NK-92 treated with Interleukin-12 subunit alpha and Interleukin-12 subunit beta, amount 100 ng/mL, for 24 hours (cell line): ENCODE measurements at places on chromosomes 12 and 14.

GRCh38 chr12:130263996-130264395, 73.7 kb upstream of the PIWIL1 start:
- DNase-seq = no peak

GRCh38 chr12:11757531-11757930, 108.1 kb downstream of the ETV6 start:
- DNase-seq = no peak

GRCh38 chr12:56785141-56785865, 22.2 kb downstream of the HSD17B6 start:
- no peak for DNase-seq

DNA sequence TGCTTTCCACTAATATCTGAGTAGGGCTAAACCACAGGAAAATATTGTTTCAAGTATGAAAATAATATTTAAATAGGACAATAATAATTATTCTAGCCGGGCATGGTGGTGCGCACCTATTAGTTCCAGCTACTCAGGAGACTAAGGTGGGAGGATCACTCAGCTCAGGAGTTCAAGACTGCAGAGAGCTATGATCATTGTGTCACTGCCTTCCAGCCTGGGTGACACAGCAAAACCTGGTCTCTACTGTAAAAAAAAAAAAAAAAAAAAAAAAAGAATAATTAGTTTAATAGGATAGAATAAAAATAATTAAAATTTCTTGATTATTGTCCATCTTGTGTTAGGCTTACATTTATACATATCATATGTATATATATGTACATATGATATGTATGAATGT, 38.5 kb upstream of the BAZ1A start:
- DNase-seq = no peak

- no peak for DNase-seq
These were observed 198.4 kb upstream of the FOXN3 start for GRCh38 chr14:89615421-89615820.

DNA sequence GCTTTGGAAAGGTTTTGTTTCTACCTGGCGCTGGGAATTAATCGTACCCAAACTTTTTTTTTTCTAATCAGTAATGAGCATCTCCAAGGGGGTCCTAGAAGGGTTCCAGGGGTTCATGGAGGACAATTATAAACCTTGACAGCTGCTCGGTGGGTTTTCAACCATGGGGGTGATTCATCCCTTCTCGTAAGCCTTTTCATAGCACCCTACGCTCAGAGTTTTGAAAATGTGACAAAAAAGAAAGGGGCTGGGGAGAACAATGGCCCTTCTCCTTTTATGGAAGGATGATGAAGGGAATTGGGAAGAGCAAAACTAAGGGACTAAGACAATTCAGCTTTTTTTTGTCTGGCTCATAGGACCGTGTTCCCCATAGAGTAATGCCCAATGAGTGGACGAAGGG, 196.7 kb downstream of the ZFP36L1 start:
- no peak for DNase-seq

DNA sequence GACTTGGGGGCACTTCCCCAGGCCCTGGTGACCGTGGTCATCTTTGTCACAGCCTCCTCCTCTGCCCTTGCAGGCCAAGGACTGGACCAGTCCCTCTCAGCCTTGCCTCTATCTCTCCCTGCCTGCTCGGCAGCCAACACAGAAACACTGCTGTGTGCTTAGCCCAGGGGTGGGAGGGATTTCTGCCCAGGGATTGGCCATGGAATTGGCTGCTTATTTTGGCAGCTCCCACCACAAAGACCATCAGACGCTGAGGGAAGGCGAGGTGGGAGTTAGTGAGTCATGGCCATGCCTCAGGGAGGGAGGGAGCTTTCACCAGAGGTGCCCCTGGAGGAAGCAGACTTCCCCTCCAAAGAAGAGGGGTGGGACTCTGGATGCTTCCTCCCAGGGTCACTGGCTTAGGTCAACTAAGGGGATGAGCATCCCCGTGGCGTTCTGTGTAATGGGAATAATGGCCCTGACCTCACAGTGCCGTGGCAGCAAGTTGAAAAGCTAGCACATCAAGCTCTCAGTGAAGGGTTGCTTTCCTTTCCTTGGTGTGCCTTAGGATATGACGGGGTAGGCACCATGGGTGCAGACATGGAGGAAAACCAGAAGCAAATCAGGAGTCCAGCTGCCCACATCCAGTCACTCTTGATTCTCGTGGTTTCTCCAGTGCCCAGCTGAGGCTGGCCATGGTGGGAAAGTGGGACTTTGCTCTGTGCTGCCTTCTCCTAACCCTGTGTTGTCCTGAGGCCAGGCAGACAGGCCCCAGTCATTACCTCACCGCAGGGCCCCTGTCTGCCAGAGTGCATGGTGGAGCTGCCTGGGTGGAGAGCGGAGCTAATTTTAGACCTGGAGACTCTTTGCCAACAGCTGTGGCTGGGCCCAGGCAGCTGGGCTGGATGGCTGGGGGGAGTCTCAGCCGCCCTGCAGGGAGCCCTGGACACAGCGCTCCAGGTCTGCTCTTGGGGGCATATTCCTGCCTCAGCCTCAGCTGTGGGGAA, 21.4 kb downstream of the B4GALNT3 start:
- DNase-seq = no peak

DNA sequence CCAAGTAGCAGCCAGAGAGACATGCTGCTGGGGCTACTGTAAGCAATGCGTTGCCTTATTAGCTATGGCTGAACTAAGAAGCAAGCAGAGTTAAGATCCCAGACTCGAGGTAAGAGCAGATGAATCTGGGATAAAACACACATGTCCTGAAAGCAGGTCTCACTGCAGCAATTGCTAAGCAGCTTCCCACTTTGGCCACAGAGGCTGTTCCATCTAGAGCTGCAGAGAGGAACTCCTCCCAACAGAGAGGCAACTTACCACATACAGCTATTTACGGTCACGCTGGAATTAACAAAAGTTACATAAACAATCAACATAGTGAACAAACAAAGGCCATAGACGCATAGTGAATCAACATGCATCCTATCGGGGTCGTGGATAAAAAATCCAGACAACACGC, 90.2 kb downstream of the KSR2 start:
- no peak for DNase-seq

- DNase-seq = no peak
These were observed 43.6 kb downstream of the DYNC1H1 start for GRCh38 chr14:102007916-102008418.

- no peak for DNase-seq
These were observed 108.1 kb downstream of the DENND5B start for GRCh38 chr12:31482816-31483215.

DNA sequence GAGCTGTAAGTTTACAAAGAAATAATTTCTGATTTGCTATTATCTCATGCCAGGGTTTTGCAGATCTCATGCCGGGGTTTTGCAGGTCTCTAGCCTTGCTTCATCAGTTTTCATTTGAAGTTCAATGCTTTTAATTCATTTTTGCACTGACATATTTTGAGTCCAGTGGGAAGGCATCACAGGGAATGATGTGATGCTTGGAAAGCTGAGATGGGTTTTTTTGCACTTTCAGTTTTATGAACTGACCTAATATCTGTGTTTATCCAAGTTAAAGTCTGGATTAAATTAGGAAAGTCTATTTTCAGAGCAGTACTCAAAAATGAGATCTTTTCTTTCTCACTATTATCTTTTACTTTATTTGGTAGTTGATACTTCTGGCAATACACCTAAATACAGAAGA, 23.6 kb upstream of the REP15 start:
- DNase-seq = no peak

DNA sequence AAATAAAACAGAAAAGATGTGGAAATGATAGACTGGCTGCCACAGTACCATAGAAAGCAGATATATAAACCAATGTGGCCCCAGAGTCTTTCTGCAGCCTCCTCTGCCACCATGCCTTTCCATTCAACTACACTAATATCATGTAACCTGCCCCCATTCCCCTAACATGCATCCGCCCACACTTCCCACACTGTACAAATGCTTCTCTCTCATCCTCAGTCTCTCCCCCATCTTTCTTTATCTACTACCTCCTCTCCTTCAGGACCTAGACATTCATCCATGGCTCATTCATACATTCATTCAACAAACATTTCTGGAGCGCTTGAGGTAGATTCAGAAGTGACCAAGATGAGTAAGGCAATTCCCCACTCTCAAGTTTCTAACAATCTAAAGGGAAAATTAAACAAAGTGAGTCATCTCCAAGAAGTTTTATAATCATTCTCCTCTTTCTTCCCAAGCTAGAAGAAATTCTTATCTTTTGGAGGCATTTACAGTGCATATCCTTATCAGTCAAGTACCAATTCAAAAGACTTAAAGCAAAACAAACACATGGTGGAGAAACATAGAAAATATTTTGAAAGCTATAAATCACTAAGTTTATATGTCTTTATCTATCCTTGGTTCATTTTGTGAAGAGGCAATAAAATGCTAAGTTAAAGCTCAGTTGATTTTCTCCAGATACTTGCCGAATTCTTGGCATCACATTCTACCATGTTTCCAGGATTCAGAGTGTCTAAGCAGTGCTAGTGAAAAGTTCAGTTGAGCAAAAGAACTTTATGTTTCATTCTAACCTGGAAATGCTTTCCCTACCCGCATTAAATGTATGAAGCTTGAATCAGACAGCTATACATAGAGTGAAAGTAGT, 70.5 kb upstream of the FRMD6 start:
- DNase-seq = no peak

DNA sequence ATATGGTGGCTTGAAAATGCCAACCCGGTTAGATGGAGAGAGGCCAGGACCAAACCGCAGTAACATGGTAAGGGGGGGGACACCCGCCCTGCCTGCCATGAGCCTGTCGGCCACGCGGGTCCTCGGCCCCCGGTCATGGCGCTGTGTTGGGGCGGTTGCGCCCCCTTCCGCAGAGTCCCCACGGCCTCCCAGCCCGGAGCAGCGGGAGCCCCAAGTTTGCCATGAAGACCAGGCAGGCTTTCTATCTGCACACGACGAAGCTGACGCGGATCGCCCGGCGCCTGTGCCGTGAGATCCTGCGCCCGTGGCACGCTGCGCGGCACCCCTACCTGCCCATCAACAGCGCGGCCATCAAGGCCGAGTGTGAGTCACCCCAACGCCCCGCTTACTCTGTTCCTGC, 10.1 kb upstream of the CRIP2 start:
- DNase-seq = no peak

DNA sequence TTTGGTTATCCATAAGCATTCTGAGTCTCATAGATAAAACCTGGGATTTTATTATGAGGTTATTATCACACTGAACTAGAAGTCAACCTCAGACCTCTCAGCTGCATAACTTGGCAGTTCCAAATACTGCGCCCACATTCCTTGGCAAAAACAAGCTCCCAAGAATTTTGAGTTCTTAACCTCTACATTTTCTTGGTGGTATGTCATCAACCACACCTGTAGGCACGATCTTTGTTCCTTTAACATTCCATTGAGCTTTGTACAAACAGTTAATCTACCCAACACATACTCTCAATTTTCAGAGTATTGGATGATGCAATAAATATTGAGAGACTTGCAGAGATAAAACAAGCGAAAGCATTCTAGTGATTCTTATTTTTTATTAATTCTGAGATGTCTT, 371.8 kb upstream of the PRICKLE1 start:
- no peak for DNase-seq

GRCh38 chr12:48936379-48936979, 11.2 kb upstream of the FKBP11 start:
- peak; percentile 53 for DNase-seq

- no peak for DNase-seq
These were observed 79.5 kb downstream of the RPS29 start for GRCh38 chr14:49506650-49507049.

DNA sequence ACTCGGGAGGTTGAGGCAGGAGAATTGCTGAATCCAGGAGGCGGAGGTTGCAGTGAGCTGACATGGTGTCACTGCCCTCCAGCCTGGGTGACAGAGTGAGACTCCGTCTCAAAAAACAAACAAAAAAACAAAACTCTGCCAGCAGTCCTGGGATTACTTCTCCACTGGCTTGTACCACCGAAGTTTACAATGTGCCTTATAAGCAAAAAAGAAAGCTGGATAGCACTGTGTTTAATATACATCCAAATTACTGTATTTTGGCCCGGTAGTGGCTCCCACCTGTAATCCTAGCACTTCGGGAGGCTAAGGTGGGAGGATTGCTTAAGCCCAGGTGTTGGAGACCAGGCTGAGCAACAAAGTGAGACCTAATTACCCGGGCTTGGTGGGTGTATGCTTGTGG, 16.7 kb downstream of the HOMEZ start:
- no peak for DNase-seq

DNA sequence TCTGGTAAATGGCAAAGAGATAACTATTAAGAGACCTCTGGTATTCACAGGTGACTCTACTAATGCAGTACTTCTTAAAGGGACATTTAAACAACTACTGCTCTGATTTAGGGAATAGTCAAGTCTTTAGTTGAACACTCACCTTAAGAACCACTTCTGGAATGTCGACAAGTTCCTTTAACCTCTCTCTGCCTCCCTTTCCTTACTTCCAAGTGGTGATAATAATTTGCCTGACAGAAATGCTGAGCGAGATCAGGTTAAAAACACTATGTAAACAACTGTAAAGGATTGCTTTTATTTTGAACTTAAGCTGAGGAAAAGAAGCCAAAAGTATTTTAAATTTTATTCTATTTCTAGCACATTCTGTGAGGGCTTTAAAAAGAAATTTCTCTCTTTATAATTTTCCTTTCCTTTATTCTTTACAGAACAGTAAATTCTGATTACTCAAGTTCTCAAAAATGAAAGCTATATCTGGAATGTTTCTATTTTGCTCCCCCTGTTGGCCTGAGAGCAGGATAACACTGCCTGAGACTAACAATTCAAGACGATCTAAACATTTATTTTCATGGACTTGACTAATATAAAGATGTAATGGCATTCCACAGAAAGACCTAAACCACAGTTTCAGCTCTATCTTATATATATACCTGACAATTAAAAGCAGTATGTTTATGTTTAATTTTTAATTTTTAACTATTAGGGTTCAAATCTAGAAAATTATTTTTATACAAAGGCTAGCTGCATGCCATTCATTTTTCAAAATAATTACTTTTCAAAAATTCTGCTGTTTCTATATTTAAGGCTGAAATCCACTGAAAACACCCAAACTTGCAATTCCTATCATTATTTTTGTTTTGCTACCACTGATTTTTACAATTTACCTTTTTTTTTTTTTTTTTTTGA, 29.2 kb downstream of the ZCCHC8 start:
- DNase-seq = no peak

DNA sequence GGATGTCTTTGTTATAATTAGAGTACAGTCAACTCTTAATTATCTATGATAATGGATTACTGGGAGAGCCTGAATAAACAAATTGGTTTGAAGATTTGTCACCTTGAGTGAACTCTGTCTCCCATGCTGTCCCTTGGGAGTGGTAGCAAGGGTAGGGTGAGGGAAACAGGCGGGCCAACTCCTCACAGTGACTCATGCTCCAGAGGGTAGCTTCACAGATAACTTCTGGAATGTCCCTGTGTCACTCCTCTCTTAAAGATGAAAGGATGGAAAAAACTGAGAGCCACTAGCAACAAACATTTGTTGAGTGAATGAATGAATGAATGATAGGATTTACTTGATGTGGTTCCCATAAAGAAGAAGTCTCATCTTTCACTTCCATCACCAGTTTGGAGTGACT, 53.5 kb downstream of the RASSF9 start:
- no peak for DNase-seq
